Diencephalon (tissue), 1 donor: ENCODE measurements at places on chromosomes 6 and 20. TPM values are rescaled to one million over a fixed set of nuclear protein-coding genes. Genes with fewer than 3 reads are reported as not detected.

The SLC17A1 gene
- total RNA-seq = not detected

The ENPP5 gene
- 13.6 TPM for total RNA-seq

The METTL24 gene
- total RNA-seq = 2.8 TPM

The C20orf144 gene
- total RNA-seq = not detected

The CDSN gene
- total RNA-seq = not detected

The DACT2 gene
- 4.6 TPM for total RNA-seq

The CAP2 gene
- 21.2 TPM for total RNA-seq

The PI3 gene
- not detected for total RNA-seq

The RRAGD gene
- 61.1 TPM for total RNA-seq

The PRKN gene
- 10.8 TPM for total RNA-seq

The PRRT1 gene
- 0.69 TPM for total RNA-seq

The POU5F1 gene
- not detected for total RNA-seq

The MEI4 gene
- 2.1 TPM for total RNA-seq

The LY86 gene
- 5.5 TPM for total RNA-seq

The CST3 gene
- 422 TPM for total RNA-seq

The SLC22A1 gene
- total RNA-seq = 0.46 TPM

The ADGRF1 gene
- under 0.01 TPM for total RNA-seq

The SMLR1 gene
- total RNA-seq = not detected

The TJAP1 gene
- total RNA-seq = 5.1 TPM

The ULBP2 gene
- total RNA-seq = 2.1 TPM

The SEMG2 gene
- not detected for total RNA-seq

The TFAP2B gene
- total RNA-seq = 0.46 TPM

The ACTL10 gene
- 0.46 TPM for total RNA-seq

The PRR18 gene
- 2.5 TPM for total RNA-seq

The PRICKLE4 gene
- total RNA-seq = 0.46 TPM

The ZC3H12D gene
- total RNA-seq = 0.92 TPM

The KLHDC3 gene
- 118 TPM for total RNA-seq

The UBD gene
- not detected for total RNA-seq

The GSS gene
- total RNA-seq = 35.3 TPM

The LIME1 gene
- total RNA-seq = 3.5 TPM

The FIG4 gene
- total RNA-seq = 76.4 TPM

The KIFC1 gene
- 5.8 TPM for total RNA-seq

The GLP1R gene
- total RNA-seq = 1.6 TPM

The TCF21 gene
- total RNA-seq = under 0.01 TPM

The WFDC10B gene
- not detected for total RNA-seq

The ZNF337 gene
- total RNA-seq = 19.6 TPM

The PTCRA gene
- total RNA-seq = not detected

The CST7 gene
- total RNA-seq = 0.69 TPM

The PGC gene
- not detected for total RNA-seq
